ENCODE measurements at places on chromosomes 1 and 21. TPM values are rescaled to one million over a fixed set of nuclear protein-coding genes. Genes with fewer than 3 reads are reported as not detected.

PLA2G4A gene
- 1.3 TPM for total RNA-seq

KRTAP19-3 gene
- total RNA-seq = not detected

UMODL1 gene
- total RNA-seq = not detected

RIMS3 gene
- 4.2 TPM for total RNA-seq

DNA sequence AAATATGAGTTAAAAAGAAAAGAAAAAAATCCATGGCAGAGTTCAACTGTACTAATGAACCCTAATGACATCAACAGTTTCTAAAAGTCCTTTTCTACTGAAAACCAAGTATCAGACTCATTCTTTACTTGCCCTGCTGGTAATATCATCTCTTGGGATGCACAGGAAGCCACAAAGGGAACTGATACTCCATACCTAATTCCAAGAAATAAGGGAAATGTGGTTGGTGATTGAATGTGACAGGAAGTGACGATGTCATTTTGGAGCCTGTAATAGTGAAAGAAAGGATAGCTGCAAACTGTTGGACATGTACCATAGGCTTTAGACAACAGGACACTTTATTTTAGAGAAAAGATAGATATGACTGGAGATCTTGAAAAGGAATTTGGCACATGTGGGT is 98.7 kb upstream of the VAV3 start:
- DNase-seq = no peak

GRCh38 chr1:68205794-68206358 is 26.4 kb downstream of the WLS start:
- no peak for DNase-seq

DNA sequence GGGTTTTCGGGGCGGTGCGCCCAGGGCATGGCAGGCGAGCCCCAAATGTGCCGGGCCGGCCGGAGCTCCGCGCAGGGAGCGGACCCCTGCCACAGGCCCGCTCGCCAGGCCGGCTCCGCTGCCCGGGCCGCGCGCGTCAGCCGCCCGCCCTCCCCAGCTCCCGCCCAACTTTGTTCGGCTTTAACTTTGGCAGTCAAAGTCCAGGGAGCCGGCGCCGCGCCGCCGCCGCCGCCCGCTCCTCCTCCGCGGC is 488 bp downstream of the SLC35D1 start:
- peak; percentile 67 for DNase-seq

DNA sequence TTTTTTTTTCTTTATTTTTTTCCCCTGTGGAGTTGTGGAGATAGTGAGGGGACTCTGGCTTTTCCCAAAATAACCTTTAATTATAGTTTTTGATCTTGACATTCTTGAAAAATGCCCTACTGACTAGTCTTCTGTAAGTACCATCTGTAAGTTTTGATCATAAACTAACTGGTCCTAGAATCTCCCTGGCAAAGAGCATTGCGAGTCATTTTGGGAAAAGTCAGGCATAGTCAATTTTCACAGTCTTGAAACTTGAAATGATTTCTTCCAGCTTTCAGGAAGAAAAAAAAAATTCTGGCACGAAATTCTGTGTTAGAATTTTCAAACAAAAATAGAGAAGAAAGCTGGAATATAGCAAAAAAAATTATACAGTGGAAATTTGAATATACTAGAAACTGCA is 181.2 kb upstream of the SNX7 start:
- DNase-seq = no peak

GRCh38 chr1:41683681-41684500 is 199.4 kb upstream of the EDN2 start:
- DNase-seq = peak; percentile 69

DNA sequence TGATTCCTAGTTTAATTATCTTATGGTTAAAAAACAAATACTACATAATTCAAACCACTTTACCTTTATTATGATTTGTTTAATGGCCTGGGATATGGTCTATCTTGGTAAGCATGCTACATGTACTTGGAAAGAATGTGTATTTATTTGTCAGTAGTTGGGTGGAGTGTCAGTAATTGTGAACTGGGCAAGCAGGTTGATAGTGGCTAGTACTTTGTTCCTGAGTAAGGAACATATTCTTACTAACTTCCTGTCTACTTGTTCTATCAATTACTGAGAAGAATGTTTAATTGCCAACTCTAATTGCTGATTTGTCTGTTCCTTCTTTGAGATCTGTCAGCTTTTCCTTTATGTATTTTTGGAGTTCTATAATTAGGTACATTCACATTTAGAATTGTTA is 49.2 kb upstream of the ABCG1 start:
- DNase-seq = no peak

DNA sequence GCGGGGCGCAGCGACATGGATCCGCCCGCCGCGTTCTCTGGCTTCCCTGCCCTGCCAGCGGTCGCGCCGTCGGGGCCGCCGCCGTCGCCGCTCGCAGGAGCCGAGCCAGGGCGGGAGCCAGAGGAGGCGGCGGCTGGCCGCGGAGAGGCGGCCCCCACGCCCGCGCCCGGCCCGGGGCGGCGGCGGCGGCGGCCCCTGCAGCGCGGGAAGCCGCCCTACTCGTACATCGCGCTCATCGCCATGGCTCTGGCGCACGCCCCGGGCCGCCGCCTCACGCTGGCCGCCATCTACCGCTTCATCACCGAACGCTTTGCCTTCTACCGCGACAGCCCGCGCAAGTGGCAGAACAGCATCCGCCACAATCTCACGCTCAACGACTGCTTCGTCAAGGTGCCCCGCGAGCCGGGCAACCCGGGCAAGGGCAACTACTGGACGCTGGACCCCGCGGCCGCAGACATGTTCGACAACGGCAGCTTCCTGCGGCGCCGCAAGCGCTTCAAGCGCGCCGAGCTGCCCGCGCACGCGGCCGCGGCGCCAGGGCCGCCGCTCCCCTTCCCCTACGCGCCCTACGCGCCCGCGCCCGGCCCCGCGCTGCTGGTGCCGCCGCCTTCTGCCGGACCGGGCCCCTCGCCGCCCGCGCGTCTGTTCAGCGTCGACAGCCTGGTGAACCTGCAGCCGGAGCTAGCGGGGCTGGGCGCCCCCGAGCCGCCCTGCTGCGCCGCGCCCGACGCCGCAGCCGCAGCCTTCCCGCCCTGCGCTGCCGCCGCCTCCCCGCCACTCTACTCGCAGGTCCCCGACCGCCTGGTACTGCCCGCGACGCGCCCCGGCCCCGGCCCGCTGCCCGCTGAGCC is 459 bp downstream of the FOXE3 start:
- DNase-seq = no peak

GRCh38 chr1:96820107-96820506 is 98.5 kb downstream of the PTBP2 start:
- no peak for DNase-seq

DNA sequence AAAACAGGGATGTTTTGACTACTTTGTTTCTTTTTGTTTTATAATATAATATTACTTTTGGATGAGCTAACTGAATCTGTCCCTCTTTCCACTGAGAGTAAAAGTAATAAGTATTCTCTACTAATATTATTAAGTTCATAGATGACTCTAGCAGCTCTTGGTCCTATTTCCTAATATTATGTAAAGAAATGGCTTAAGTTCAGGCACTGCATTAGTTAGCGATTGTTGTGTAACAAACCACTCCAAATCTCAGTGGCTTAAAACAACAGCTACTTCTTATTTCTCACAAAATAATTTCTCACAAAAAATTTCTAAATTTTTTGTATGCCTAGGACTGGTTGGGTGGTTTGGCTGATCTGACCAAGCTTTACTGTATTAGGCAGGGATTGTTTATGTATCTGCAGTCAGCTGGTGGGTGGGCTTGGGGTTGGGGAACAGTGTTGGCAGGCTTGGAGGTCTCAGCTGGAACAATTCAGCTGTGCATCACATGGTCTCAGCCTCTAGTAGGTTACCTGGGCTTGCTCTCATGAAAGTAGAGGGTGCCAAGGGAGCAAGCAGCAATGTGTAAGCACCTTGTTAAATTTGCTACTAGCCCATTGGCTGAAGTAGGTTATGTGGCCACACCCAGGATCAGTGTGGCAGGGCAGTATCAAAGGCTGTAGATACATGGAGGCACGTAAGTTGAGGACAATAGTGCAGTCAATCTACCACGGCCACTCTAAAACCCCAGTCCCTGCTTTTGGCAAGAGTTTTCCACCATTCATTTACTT is 8.8 kb upstream of the CCT8 start:
- no peak for DNase-seq
